ENCODE measurements at places on chromosomes 3 and 15. TPM values are rescaled to one million over a fixed set of nuclear protein-coding genes. Genes with fewer than 3 reads are reported as not detected.

DNA sequence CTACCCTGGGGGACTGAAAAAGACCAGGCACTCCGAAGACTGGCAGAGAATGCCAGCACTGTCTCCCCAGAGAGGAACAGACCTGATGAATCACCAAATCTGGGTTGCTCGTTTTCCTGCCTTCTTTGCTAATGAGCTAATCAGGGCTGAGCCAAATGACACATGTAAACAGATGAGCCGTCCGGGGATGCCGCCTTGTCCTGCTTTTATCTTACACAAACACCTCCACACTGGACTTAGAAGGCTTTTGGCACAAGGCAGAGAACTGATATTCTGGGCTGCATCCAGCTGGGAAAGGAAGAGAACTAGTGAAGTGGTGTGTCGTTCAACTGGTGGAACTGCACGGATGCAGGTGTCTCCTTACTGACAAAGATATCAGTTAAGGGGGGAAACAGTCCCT lies 88.1 kb downstream of the MECOM start:
- DNase-seq: no peak

DNA sequence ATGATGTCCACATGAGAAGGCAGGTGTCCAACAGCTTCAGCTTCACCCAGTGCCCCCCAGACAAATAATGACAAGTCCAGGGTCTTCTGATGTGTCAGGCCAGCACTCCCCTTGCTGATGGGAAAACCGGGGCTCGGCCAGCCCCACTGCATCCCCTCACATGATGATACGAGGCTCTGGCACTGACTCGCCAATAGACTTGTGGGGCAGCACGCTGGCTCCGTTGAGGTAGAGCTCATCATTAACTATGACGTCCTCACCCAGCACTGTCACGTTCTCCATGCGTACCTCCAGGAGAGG lies 2.1 kb upstream of the AMIGO3 start:
- DNase-seq: no peak

- no peak for DNase-seq
Measured at GRCh38 chr3:70919091-70919490, 606.7 kb upstream of the MDFIC2 start.

DNA sequence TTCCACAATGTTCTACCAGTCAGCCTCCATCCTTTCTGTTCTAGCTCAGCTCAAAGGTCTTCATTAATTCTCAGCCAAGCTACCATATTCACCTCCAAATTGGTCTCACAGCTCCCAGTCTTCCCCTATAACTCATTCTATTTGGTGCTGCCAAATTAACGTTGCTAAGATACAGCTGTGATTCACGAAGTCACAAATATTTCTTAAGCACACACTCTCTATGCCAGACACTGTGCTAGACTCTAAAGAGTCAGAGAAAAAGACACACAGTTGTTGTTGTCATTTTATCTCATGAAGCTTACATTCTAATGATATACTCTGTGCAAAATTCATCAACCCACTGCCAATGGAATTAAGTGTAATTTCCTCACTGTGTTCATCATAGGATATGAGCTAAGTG lies 102.8 kb downstream of the FRMD5 start:
- DNase-seq: no peak

- DNase-seq: no peak
Measured at GRCh38 chr15:65901336-65901735, 32.0 kb downstream of the RAB11A start.

GRCh38 chr15:83587091-83587490 lies 66.8 kb upstream of the ADAMTSL3 start:
- no peak for DNase-seq

DNA sequence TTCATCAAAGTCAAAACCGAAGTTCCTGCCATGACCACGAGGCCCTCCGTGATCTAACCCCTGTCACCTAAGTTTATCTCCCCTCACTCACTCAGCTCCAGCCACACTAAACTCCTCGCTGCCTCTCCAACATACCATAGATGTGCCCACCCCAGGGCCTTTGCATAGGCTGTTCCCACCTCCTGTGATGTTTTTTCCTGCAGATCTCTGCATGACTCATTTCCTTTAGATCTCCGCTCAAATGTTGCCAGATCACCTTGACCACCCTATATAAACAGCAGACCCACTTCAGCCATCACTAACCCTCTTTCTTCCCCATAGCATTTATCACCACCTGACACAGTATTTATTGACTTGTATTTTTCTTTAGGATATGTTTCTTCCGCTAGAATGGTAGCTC lies 58.5 kb downstream of the HRH1 start:
- no peak for DNase-seq

DNA sequence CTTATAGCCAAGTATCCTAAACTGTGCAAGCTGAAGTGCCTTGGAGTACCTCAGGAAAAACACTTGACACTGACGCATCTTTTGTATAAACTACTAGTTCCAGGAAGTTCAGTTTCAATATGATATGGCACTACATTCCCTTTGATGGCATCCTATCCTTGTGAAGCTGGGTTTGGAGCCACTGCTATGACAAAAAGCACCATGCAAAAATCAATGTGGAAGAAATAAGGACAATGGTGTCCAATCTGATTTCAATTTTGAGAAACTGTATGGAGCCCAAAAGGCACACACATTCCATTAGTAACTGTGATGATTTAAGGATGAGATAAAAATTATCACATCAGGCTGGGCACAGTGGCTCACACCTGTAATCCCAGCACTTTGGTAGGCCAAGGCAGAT lies 5.6 kb downstream of the RPS27L start:
- no peak for DNase-seq

- DNase-seq: no peak
Measured at GRCh38 chr3:30438126-30438525, 168.3 kb upstream of the TGFBR2 start.

DNA sequence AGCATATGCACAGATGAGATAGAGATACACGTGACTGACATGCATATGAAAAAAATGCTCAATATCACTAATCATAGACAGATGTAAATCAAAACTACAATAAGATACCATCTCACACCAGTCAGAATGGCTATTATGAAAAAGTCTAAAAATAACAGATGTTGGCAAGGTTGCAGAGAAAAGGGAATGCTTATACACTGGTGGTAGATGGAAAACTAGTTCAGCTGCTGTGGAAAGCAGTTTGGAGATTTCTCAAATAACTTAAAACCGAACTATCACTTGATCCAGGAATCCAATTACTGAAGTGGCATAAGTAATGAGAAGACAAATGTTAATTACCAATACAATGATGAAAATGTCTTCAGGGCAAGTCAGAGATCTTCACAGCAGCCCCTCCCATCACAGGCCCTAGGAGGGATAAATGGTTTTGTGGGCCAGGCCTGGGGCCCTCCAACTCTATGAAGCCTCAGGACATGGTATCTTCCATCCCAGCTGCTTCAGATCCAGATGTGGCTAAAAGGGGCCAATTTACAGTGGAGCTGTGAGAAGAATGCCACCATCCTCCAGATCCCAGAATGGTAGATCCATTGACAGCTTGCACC lies 71.4 kb upstream of the PLSCR4 start:
- DNase-seq: no peak

DNA sequence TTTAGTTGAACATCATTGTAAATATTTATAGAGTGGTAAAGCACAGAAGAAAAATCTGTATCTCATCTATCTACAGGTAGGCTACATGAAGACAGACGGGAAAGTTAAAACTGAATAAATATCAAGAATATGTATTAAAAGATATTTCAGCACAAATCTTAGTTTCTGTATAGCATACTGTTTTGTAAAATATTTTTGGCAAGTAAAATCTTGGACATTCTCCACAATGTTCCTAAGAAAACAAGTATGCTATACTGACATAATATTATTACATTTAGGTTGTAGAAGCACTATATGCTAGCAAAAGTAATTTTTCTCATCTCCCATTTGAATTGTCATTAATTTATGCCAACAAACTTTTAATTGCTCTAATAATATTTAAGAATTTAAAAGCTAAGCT lies 326.4 kb upstream of the ARL6 start:
- DNase-seq: no peak

- no peak for DNase-seq
Measured at GRCh38 chr3:29057326-29057725, 223.5 kb upstream of the RBMS3 start.

GRCh38 chr3:127590282-127590592 lies 296 bp downstream of the TPRA1 start:
- no peak for DNase-seq

FYTTD1 gene
- 64.6 TPM for total RNA-seq

CHAC1 gene
- total RNA-seq: 4.7 TPM

FBXO40 gene
- not detected for total RNA-seq

ROPN1 gene
- not detected for total RNA-seq

ARNT2 gene
- not detected for total RNA-seq

SPATA12 gene
- 0.29 TPM for total RNA-seq

BFSP2 gene
- 7.1 TPM for total RNA-seq

DUOXA1 gene
- total RNA-seq: 0.08 TPM

ROBO2 gene
- total RNA-seq: 1.5 TPM
